Stomach (tissue), 19 donors: ENCODE measurements at places on chromosomes 3 and 15. TPM values are rescaled to one million over a fixed set of nuclear protein-coding genes. Genes with fewer than 3 reads are reported as not detected.
A peak's percentile ranks its signal among the peaks of the same experiment; 100 is the strongest.

GRCh38 chr3:105353485-105354161 lies 13.1 kb upstream of the ALCAM start:
- DNase-seq: no peak

- DNase-seq: no peak
These were observed 7.5 kb upstream of the UACA start for GRCh38 chr15:70770863-70771262.

DNA sequence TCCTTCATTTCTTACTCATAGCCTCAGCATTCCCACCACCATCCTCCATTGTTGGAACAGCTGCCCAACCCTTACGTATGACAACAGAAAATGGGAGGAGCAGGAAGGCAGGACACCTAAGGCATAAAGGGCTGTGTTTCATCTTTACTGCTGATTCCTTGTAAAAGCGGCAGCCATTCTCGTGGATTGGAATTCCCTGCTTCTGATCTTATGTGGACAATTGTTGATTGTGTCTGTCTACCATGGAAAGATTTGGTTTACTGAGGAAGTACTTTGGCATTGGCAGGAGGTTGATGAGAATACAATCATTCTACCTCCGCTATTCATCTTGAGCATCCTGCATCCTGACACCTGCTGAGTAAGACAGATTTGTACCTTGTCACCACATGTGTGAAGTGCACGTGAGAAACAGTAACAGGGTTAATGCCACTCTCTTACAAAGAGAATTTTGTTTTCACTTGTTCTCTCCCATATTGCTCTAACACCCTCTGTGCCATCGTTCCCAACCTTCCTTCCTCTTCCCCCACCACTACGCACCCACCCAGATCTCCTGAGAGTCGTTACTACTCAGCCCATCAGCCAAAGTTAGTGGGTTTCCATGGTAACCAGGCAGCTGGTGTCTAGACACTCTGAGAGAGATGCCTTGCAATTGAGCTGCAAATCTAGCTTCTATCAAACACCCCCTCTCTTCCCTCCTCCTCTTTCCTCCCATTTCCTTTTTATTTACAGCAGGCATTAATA lies 75.7 kb downstream of the GAP43 start:
- peak; percentile 31 for DNase-seq

- DNase-seq: no peak
These were observed 292.5 kb downstream of the MCTP2 start for GRCh38 chr15:94523873-94524272.

DNA sequence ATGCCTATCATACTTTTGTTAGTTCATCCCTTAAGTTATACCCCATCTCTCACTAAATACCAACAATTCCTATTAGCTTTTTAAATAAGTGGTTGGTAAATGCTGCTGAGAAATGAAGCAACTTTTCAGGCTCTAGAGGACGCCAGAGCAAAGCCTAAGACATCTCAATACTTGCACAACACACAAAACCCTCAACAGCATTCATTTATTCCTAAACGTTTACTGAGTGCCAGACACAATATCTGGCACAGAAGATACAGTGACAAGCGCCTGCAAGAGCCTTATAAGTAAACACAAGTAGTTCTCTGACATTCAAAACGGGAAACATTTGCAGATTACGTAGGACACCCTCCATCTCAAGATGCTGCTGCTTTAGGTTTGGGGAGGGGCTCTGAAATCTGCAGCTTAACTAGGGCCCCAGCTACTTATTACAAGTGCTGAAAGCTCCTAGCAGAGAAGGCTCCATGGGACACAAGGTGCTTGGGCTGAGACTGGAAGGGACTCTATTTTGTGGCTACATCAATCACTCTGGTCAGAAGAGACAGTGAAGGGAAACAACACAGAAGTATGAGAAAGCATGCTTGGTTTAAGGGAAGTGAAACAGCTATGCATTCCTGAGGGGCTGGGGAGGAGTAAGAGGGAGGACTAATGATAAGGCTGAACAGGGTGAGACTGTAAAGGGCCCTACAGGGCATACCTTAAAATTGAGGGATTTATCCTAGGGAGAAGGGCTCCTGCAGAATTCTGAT lies 311.3 kb downstream of the PLCL2 start:
- DNase-seq: peak; percentile 45

- no peak for DNase-seq
These were observed 892.2 kb downstream of the SI start for GRCh38 chr3:164186095-164186494.

- no peak for DNase-seq
These were observed 16.6 kb downstream of the CSRNP1 start for GRCh38 chr3:39136533-39137434.

GRCh38 chr3:100880072-100880471 lies 113.1 kb downstream of the ABI3BP start:
- peak; percentile 57 for DNase-seq

- DNase-seq: no peak
These were observed 14.8 kb upstream of the BUB1B start for GRCh38 chr15:40146037-40146436.

DNA sequence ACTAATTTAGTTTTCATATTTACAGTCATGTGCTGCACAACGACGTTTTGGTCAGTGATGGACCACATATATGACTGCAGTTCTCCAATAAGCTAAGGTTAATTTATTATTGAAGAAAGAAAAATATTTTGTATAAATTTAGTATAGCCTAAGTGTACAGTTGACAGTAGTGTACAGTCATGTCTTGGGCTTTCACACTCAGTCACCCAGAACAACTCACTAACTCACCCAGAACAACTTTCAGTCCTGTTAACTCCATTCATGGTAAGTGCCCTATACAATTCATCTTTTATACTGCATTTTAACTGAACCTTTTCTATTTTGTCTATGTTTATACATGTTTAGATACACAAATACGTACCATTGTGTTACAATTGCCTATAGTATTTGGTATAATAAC lies 3.8 kb upstream of the GABRR3 start:
- DNase-seq: no peak

SPTSSB gene
- 0.58 TPM for total RNA-seq

GP5 gene
- total RNA-seq: 0.18 TPM

MEIS2 gene
- total RNA-seq: 9.6 TPM

ZNF80 gene
- total RNA-seq: not detected

EBLN2 gene
- not detected for total RNA-seq

MEGF11 gene
- not detected for total RNA-seq
